SK-N-SH (cell line): ENCODE measurements at places on chromosomes 6 and 20.
A peak's percentile ranks its signal among the peaks of the same experiment; 100 is the strongest.

- no peak for DNase-seq
Measured at GRCh38 chr6:54587277-54587676, 259.3 kb upstream of the FAM83B start.

DNA sequence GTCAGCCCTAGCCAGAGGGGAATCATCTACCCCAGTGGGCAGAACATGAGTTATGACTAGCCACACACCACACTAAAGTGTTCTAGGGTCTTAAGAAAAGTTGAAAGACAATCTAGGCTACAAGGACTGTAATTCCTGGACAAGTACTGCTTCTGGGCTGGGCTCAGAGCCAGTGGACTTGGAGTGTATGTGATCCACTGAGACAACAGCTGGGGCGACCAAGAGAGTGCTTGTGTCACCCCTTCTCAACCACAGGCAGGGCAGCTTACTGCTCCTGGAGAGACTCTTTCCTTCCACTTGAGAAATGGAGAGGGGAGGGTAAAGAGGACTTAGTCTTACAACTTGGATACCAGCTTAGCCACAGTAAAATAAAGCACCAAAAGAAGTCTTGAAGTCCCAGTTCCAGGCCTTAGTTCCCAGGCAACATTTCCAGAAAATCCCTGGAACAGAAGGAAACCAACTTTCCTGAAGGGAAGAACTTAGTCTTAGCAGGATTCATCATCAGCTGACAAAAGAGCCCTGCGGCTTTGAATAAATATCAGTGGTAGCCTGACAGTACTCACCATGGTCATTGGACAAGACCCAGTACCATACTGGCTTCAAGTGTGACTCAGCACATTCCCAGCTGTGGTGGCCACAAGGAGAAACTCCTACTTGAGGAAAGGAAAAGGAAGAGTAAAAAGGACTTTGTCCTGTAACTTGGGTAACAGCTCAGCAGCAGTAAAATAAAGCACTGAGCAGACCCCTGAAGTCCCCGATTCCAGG is 355.1 kb upstream of the ADGRB3 start:
- DNase-seq: no peak

- DNase-seq: no peak
Measured at GRCh38 chr6:26059941-26060340, 27.3 kb upstream of the HFE start.

GRCh38 chr6:127811900-127812570 is 88.8 kb downstream of the THEMIS start:
- DNase-seq: no peak

DNA sequence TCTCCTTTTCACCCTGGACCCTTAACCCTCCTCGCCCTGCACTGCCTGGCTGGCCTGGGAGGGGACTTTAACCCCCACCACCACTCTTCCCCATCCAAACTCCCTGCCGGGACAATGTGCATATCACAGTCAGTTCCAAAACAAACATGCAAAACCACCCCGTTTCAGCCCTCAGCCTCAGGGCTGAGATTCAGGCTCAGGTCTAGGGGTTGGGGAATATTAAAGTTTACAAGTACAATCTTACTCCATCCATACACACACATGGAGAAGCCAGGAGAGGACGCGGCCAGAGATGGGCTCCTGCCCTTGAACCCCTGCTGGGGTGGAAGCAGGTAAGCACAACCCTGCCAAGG is 534 bp downstream of the KIAA1755 start:
- peak; percentile 42 for DNase-seq

DNA sequence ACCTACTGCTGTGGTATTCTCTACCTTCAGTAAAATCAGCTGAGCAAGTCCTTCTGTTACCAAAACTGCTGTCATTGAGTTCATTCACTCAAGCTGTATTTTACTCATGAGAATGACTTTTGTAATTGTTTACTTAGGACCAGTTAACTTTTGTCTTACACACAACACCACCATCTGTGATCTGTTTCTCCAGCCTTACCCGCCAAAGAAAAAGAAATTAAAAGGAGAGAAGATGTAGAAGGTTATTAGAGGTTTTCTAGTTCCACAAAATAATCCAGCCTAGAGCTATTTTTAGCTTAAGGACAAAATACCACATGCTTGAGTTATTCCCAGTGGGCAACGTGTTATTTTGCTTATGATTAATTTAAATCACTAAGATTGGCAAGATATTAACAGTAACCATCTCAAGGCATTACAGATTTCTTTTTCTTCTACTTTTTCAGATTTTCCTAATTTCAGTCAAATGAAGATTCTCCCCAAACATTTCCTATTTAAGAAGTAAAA is 38.2 kb downstream of the FAM8A1 start:
- no peak for DNase-seq

DNA sequence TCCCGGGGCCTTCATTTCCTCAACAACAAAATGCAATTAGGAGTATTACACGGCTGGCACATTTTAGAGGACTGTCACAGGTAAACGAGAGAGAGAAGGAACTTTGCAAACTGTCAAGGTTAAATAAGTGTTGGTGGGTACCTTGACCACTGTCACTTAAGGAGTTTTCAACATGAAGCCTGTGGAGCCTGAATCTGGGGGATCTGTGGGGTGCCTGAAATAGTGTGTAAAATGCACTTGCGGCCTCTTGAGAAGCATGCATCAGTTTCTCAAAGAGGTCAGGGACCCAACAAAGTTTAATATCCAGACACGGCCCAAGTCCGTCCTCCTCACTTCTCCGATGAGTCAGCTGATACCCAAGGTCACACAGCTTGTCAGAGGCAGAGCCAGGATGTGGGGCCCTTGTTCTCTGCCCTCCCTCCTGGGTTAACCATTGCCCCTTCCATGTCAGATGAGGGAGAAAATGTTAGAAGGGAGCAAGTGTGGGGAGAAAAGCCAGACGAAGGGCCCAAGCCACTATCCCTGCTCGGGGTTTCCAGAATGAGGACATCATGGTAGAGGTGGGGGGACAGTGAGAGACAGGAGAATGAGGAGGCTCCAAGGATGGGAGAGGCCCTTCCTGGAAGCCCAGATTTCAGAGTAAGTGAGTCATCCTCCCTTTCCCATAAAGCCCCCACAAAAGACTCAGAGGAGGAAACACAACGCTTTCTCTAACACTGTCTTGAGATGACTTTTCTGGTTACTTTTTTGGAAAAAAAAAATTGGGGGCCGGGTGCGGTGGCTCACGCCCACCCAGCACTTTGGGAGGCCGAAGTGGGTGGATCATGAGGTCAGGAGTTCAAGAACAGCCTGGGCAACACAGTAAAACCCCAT is 42.2 kb downstream of the C6orf132 start:
- no peak for DNase-seq

GRCh38 chr6:108543175-108543940 is 17.4 kb upstream of the FOXO3 start:
- no peak for DNase-seq

DNA sequence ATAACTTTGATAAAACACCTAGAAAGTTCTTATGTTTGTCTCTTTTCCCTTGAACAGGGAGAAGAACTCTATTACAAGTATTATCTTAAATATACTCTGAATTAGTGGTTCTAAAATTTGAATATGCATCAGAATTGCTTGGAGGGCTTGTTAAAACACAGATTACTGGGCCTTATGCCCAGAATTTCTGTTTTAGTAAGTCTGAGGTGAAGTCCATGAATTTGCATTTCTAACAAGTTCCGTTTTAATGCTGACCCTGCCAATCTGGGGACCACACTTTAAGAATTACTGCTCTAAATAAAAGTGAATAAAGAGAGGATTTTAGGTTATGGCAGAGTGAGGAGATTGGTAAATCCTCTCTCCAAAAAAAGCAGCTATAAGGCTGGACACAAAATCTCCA is 168.1 kb upstream of the FLRT3 start:
- DNase-seq: no peak

- DNase-seq: no peak
Measured at GRCh38 chr6:18432619-18433018, 45.5 kb downstream of the RNF144B start.

GRCh38 chr20:1676650-1677049 is 19.1 kb upstream of the SIRPG start:
- no peak for DNase-seq

DNA sequence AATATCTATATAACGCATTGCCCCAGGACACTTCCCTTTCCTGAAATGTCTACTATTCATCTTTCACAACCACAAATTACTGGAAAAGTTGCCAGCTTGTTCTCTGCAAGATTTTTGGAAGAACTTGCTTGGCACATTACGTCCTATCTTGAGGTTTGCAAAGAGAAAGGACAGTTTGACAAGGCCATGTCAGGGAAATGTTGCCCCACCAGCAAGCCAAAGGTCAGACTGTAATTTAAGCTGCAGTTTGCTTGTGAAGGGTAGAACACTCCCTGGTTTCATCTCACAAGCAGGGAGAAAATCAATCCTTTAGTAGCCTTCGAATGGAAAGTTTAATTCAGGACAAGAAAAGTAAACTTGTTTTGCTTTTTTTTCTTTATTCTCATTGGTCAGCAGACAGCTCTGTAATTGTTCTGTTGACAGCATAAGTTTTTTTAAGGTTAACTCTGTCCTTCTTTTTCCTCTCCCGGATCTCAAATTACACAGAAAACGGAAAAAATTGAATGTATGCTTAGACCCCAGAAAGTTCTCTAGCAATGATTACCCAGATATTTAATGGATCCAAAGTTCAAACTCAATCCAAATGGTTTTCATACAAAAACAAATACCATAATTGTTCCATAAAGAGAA is 541.8 kb upstream of the NRSN1 start:
- no peak for DNase-seq

GRCh38 chr6:119781365-119781764 is 431.8 kb upstream of the MAN1A1 start:
- no peak for DNase-seq

DNA sequence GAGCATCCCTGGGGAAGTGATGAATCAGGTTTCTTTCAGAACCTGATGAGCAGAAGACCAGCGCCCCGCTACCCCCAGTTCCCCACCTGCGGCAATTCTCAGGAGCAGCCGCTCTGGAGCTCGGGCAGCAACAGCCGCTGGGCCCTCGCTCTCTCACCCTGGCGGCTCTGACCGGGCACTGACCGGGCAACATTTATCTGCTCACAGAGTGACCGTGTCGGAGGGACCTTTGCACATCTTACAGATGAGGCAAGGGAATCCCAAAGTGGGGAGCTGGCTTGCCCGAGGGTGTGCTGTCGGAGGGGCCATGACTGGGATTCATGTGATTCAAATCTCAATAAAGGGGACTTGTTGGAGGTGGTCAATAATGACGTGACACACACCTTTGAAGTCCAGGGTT is 26.2 kb upstream of the KCNK16 start:
- no peak for DNase-seq

- DNase-seq: no peak
Measured at GRCh38 chr20:775679-776135, 7.4 kb upstream of the SLC52A3 start.

GRCh38 chr20:48626226-48626937 is 201.4 kb downstream of the PREX1 start:
- DNase-seq: no peak

GRCh38 chr6:85026021-85026420 is 261.6 kb upstream of the TBX18 start:
- no peak for DNase-seq

GRCh38 chr6:37207903-37208456 is 38.0 kb downstream of the PIM1 start:
- DNase-seq: peak; percentile 61

GRCh38 chr6:114833211-114833610 is 490.4 kb upstream of the HS3ST5 start:
- DNase-seq: no peak

DNA sequence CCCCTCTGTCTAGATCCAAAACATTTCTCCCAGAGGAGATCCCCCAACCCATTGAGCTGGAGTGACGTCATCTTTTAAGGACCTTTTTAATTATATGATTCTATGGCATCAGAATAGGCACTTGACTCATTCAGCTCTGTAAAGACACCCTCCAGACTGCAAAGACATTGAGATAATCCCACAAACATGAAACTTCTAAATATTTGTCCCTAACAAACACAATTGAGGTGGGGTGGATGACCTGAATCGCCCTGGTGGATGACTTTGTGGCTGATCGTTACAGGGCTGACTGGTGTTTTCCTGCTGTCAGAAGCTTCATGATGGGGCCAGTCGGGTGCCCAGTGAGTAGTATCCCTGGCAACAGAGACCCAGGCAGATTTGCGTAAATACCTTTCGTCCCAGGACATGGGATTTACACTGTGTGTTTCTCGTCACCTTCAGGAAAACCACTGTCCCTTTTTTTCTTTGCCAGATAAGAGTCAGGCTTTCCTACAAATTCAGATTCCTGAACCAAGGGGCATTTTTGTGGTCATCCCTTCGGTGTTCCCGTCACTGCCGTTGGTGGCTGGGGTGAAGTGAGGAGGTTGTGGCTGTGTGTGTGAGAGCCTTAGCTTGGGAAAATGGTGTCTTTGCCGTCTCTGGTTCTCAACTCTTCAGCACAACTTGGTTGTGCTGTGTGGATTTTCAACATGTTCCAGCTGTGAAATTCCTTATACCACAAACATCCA is 5.3 kb upstream of the PCK1 start:
- DNase-seq: no peak

GRCh38 chr6:125197795-125198269 is 44.3 kb downstream of the TPD52L1 start:
- no peak for DNase-seq

- no peak for DNase-seq
Measured at GRCh38 chr6:101400326-101401135, 7.0 kb downstream of the GRIK2 start.

GRCh38 chr6:37793067-37793466 is 26.5 kb upstream of the ZFAND3 start:
- no peak for DNase-seq

DNA sequence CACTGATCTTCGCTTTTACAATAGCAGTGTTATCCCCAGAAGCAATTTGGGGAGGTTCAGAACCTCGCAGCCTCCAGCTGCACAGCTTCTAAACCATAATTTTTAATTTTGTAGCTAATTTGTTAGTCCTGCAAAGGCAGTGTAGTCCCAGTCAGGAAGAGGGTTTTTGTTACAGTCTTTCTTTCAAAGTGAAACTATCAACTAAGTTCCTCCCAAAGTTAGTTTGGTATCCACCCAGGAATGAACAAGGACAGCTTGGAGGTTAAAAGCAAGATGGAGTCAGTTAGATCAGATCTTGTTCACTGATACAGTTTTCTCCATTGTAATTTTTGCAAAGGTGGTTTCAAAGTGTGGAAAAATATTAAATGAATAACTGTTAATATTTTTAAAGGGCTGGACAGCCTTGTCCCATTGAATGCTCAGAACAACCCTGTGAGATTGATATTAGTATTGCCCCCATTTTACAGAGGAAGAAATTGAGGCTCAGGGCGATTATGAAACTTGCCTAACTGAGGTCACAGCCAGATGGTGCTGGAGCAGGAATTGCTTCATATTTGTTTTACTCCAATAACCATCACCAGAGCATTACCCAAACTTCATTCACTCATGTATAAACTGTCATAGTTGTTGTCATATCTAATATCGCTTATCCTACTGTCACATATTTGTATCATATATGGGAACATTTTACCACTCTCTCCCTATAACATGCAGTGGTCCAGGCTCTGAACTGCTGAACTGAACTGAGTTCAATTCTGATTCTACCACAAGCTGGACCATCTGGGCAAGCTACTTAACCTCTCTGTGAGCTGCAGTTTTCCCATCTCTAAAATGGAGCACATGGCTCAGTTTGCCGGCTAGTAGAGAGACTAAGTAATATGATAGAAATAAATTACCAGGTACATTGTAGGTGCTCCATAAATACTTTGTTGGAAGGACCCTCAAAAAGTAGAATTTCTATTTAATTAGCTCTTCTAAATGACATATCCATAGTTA is 213.8 kb downstream of the BCAS1 start:
- DNase-seq: no peak

- DNase-seq: no peak
Measured at GRCh38 chr20:44959082-44959637, 1.0 kb downstream of the TOMM34 start.

GRCh38 chr6:149138699-149139294 is 178.7 kb upstream of the TAB2 start:
- no peak for DNase-seq
